Posterior vena cava (tissue), 2 donors: ENCODE measurements at places on chromosomes 13 and 19. TPM values are rescaled to one million over a fixed set of nuclear protein-coding genes. Genes with fewer than 3 reads are reported as not detected.

RTBDN gene
- not detected for total RNA-seq

DOCK6 gene
- 50.0 TPM for total RNA-seq

TBXA2R gene
- 46.9 TPM for total RNA-seq

RFPL4A gene
- total RNA-seq: not detected

CLEC17A gene
- 0.42 TPM for total RNA-seq

MTUS2 gene
- total RNA-seq: 0.71 TPM

ZFR2 gene
- total RNA-seq: not detected

PRDX2 gene
- total RNA-seq: 126 TPM

GNG7 gene
- total RNA-seq: 3.2 TPM

MIR17HG gene
- 2.6 TPM for total RNA-seq
